ENCODE measurements at places on chromosomes 4 and X. TPM values are rescaled to one million over a fixed set of nuclear protein-coding genes. Genes with fewer than 3 reads are reported as not detected.

CETN2 gene
- 44.1 TPM for polyA plus RNA-seq

DNA sequence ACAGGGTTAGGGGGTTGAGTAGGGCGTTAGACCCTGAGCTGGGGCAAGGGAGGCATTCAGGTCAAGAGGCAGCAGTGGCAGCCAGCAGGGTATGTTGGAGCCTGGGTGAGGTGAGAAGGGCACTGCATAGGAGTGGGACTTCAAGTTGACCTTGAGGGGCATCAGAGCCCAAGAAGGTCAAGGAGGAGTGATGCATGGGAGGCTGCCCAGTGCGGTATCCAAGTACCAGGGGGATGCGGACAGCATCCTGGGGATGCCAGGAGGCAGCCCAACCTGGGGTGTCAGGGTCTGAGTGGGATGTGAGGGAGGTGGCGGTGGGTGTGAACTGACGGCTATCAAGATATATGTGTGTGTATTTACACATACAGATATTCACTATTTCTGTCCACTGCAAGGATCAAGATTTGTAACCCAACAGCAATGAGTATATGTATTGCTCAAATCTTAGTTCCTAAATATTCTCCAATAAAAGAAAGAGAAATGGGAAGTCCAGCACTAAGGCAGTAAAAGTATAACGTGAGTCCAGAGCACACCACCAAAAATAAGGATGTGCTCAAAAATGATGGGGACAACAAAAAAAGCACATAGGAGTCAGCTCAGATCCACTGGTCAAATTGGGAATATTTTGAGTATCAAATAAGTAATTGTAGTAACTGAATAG, 9.8 kb upstream of the DCLK2 start:
- no peak for DNase-seq

CRMP1 gene
- 12.1 TPM for polyA plus RNA-seq

DNA sequence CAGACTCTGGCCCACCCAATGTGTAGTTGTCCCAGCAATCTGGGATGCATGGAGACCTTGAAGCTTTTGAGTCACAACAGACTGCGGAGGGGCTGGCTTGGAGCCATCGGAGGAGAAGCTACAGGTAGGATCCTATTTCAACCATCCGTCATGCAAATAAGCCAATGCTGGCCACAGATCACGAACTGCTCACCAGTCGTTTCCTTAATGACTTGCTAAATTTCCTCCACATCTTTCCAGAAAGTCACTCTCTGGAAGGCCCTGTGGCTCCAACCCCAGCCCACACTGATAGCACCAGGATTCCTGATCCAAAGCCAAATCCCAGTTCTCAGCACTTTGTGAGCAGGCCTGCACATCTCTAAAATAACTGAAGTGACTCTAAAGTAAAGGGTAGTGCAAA, 321.3 kb downstream of the RAB28 start:
- no peak for DNase-seq

ARMCX2 gene
- polyA plus RNA-seq: 42.8 TPM

GRCh38 chr4:6232836-6233785, 32.8 kb upstream of the JAKMIP1 start:
- no peak for DNase-seq

LRPAP1 gene
- 231 TPM for polyA plus RNA-seq

GRCh38 chr4:7788193-7788592, 151.5 kb downstream of the AFAP1 start:
- DNase-seq: no peak

GRCh38 chr4:104593019-104593418, 98.3 kb upstream of the CXXC4 start:
- DNase-seq: no peak

TRIM60 gene
- polyA plus RNA-seq: not detected

GRCh38 chr4:141788169-141788915, 152.0 kb downstream of the IL15 start:
- DNase-seq: no peak

DNA sequence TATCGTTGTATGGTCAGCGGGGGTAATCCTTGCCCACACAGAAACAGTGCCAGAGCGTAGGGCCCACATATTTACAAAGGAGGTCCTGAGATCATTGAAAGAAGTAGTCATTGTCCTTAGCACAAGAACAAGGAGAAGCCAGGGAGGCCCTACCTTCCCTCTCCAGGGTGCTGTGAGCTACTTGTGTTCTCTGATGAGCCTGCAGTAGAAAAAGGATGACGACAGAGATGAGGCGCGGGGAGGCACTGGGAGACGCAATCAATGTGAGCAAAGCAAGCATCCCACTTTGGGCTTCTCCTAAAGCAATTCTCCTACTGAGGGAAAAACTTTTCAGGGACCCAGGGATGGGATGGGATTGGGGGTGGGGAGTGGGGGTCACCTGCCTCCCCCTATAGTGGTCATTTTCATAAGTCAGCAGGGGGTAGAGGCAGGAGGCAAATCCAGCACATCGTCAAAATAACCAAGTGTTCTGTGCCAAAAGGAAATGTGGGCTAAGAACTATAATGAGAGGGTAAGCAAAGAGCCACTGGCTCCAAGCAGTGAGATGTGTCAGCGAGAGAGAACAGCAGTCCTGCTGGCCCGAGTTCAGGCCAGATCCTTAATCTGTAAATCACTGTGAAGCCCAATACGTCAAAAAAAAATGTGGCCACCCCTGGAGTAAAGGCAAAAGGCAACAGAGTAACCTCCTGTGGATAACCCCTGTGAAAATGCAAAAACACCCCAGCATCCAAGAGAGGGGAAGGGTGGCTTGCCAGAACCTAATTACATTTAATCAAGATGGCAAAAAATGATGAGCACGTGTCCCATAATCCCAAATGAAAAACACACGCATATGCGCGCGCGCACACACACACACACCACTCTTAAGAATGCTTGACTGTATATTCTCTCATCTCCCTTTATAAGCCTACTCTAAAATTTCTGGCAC, 136.6 kb upstream of the HHIP start:
- DNase-seq: no peak

GRCh38 chr4:135032670-135033069, 831.1 kb upstream of the PABPC4L start:
- DNase-seq: no peak

DNA sequence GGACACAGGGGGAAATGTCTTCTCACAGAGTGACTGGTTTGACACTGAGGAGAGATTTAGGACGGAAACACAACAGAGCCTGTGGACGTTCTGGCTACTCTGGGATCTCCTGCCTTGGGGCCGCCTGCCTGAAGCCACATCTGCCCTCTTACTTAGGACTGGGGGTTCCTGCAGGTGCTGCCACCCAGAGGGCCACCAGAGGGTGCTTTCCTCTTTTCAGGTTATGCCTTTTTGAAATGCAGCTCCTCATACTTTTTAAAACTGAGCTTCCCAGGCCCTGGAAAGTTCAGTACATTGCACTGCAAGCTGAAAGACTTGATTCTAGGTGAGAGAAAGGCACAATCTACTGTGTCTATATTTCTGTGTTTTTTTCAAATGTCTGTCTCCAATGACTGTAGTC, 92.2 kb upstream of the PGRMC2 start:
- DNase-seq: no peak

GABRA4 gene
- polyA plus RNA-seq: not detected

EREG gene
- polyA plus RNA-seq: 0.38 TPM

DNA sequence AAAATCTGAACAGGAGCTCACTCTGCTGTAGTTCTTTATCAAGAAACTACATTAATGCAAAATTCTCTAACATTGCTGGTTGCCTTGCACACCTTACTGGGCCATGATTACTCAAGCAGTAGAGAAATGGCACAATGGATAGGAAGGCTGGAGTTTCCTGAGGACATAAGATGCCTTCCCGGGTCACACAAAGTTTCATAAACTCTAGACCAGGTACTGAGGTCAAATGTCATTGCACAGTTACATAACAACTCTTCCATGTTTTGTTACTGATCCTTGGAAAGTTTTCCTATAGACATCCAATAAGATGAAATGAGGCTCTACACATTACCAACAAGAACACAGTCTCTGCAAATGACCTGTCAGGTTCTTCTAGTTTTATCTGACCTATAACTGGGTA, 9.9 kb downstream of the TEC start:
- no peak for DNase-seq

ARAP2 gene
- polyA plus RNA-seq: 1.5 TPM

USP17L27 gene
- polyA plus RNA-seq: not detected

DNA sequence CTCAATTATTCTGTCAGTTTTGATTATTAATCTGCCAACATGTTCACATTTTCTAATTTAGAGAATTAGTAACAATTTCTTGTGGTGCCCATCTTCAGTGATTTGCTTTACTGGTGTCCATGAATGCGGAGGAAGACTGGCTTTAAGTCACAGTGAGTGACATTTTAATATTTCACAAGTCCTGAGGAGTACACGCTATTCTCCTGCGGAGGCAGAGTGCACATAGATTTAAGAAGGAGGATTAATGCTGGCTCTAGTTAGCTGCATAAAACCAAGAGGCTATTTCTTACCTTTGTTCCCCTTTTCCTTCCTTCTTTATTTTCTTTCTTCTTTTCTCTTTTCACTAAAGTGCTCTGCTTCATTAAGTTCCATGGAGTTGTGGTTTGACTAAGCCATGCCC, 495.2 kb upstream of the IGFBP7 start:
- DNase-seq: no peak

- no peak for DNase-seq
Observed at GRCh38 chrX:155211208-155211607, 5.1 kb upstream of the VBP1 start.

CLDN34 gene
- not detected for polyA plus RNA-seq

- DNase-seq: no peak
Observed at GRCh38 chr4:107432451-107432850, 287.6 kb downstream of the PAPSS1 start.

GRCh38 chr4:915595-915994, 16.5 kb downstream of the GAK start:
- no peak for DNase-seq

GRCh38 chr4:121898150-121898549, 27.9 kb upstream of the BBS7 start:
- DNase-seq: no peak

DNA sequence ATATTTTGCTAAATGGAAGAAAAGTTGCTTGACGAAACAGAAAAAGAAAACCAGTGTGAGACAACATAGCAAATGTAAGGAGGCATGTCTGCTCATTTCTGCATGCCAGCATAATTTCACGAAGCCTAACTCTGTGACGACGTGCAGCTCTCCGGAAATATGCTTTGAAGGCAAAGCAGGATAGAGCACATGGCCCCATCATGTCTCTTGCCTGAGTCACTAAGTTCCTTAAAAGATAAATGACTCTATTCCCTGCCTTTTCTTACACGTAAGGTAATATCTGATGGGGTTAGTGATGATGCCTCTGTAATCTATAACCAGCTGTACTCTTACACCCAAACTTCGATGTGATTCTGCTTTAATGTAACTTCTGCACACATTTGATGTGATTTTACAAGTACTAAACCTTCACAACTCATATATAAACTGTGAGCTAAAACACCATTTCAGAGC, 64.5 kb downstream of the ANXA3 start:
- DNase-seq: no peak

FRMPD4 gene
- 0.06 TPM for polyA plus RNA-seq

DNA sequence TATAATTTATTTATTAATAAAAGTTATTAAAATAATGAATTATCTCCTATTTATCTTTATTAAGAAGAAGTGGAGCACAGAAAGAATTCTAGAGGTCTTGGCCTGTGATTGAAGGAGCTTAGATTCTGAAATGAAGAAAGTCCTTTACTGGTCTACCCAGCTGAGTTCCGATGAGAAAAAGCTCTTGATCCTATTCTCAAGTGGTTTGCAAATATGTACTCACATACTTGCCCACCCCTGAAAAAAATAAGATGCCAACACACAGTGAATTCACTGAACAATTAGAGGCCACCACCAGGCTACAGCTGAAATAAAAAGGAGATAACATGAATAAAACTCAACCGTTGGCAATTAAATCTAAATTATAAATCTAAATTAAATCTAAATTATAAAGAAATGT, 253.4 kb downstream of the MAPK10 start:
- DNase-seq: no peak
